Activated naive CD4-positive, alpha-beta T cell treated with anti-CD3 and anti-CD28 coated beads for 36 hours (primary cell): ENCODE measurements at places on chromosomes 2 and 18. TPM values are rescaled to one million over a fixed set of nuclear protein-coding genes. Genes with fewer than 3 reads are reported as not detected.

Gene GKN1
- not detected for total RNA-seq

Gene DHRS9
- total RNA-seq = 2.0 TPM

Gene UGT1A4
- total RNA-seq = not detected

Gene REG3A
- not detected for total RNA-seq

Gene CENPO
- 38.5 TPM for total RNA-seq

DNA sequence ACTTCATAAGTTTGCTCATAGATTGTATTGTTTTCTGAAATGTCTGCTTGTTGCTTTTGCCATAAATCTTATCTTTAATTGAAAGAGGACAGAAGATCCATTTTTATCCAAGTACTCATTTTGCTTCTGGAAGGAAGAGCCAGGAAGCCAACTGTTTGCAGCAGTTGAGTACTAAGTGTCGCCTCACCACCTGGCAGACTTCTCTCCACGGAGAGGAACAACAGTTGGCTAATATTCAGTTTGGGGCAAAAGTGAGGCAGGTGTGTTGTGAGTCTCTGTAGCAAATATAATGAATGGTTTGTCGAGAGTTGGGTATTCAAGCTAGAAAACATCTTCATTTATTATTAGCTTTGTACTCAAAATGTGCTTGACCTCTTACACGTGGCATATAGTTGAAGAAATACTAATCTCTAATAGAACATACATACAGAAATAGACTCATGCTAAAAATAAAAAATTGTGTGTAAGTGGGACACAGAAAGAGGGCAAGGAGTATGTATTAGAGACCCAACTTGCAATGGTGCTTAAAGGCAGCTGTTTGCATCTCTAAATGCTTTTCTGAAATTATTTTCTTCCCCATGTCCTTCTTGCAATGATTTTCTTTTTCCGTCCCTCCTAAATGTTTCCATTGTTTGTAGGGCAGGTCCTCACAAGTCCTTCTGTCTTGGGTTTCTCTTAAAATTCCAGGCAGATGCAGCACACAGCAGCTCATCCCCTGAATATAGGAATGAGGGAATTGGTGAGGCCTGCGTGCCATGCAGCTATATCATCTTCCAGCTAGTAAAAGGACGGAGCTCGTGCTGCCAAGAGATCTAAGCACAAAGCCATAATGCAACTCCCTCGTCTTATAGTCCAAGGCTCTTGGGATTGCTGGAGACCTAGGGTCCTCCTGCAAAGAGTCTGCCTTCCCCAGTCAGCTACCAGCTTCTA, 44.8 kb upstream of the MAP3K20 start:
- DNase-seq = no peak

DNA sequence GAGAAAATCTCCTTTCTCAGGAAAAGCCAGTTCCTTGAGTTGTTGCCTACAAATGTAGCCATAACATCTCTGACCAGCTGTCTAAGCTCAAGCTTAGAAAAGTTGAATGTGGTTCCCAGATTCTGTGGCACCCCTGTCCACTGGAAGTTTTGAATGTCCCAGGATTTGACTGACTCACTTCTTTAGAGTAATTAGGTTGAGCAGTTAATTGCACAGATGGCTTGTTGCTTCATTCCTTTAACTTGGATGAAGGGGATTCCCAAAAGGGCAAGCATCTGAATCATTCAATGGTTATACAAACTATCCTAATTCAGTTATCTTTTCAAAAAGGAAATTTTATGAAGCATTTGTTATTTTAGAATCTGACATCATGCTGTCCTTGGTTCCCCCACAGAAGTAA, 374.7 kb downstream of the LNPK start:
- no peak for DNase-seq

DNA sequence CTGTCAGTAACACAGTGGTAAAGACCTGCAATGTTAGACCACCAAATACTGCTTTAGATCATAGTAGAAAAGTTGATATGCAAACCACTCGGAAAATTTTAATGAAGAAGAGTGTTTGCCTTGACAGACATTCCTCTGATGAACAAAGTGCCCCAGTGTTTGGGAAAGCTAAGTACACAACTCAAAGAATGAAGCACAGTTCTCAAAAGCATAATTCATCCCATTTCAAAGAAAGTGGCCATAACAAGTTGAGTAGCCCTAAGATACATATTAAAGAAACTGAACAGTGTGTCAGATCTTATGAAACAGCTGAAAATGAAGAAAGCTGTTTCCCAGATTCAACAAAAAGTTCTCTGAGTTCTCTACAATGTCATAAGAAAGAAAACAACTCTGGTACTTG, 27.5 kb downstream of the GEN1 start:
- no peak for DNase-seq

- DNase-seq = no peak
These were observed 11.0 kb downstream of the TTN start for GRCh38 chr2:178796079-178796677.

- no peak for DNase-seq
These were observed 33.3 kb upstream of the CABLES1 start for GRCh38 chr18:23101861-23102432.

DNA sequence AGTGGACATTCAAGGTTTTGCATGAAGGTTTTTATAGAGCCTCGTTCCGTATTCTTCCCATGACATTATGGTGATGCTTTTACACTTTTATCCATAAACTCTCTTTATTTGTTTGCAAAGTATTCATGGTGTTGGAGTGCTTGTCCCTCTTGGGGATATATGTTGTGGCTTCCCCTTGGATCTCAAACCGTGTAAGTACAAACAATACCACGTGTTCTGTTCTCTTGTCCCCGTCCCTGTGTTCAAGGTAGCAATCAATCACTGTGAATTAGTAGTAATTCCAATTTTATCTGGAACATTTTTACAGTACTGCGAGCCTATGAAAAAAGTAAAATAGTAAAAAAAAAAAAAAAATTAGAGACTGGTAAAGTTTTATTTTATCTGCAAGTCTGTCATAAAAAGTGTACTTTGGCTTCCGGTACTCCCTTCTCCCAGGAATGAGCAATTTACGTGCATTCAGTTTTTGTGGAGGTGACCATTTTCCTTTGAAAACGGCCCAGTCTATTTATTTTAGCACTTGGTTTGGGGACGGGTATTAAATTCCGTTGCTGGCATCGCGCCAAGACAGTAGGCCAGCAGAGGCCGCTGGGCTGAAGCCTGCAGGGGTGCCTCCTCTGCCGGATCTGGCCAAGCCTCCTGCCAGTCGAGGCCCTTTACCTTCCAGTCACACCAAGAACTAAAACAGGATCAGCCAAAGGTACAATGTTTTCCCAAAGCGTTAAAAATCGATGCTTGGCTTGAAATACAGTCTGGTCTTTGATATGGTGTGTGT, 175.7 kb downstream of the SOCS6 start:
- DNase-seq = peak; percentile 50

DNA sequence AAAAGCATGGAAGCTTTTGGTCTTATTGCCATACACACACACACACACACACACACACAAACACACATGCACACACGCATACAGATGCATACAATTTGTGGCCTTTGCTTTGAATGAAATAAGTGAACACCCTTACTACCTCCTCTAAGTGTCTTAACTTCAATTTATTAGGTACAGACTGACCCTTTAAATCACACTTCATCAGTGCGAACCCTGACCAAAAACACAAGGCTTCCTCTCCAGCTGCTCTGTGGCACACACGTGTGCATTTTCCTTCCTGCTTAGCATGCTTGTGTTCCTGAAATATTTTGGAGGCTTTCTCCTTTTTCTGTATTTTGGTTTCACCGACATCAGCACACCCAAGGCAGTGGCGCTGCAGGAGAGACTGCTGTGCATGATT, 96.0 kb downstream of the CNTNAP5 start:
- no peak for DNase-seq

DNA sequence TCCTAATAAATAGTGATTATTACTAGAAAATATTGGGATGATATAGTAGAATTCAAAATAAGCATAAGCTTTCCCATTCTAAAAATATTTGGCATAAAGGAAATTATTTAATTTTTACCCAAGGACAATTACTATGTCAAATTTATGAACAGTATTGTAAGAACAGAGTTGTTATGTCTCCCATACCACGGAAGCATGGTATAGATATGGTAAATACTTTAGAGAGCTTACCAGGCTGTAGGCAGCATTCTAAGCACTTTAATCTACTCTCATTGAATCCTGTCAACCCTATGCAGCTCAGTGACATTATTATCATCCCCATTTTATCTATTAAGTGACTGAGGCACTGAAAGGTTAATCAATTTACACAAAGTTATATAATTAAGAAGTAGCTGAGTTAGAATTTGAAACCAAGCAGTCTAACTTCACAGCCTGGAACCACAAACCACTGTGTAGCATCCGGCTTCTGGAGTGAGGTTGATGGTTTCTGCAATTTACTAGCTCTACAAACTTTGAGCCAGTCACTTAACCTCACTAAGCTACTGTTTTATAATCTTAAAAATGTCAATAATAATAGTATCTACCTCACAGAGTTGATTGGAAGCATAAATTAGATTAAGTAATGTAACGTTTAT, 323.7 kb downstream of the ARHGAP15 start:
- peak; percentile 54 for DNase-seq

DNA sequence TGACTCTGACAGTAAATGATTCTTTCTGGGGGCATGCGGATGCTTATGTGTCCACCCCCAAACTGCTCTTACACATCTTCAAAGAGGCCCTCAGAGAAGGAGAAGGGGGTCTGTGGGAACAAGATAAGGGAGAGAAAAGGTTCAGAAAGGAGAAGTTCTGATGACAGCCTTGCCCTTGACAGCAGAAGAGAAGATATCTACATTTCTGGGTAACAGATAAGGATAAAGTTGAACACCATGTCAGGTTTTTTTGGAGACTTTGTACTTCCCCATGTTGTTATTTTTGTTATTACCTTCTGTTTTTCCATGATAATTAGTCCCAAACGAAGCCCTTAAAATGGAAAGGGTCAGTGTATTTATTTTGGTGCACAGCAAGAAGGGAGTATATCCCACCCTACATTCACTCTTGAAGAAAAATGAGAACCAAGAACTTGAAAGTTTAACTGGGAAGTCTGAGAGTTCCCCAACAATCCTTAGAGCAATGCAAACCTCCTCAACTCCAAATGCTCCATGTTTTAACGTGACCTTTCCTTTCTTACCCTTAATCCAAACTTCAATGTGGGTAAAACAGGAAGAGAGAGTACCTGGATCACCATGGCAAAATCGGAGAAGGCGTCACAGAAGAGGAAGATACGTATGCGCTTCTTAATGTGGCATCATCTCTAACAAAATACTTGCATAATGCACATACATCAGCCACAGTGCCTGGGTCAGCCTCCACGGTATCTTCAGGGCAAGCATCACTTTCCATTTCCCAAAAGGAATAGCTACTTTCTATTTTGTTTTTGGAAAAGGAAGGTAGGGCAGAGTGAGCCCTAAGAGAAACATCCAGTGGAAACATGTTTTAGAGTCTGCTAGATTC, 264.6 kb upstream of the STON1 start:
- DNase-seq = no peak

DNA sequence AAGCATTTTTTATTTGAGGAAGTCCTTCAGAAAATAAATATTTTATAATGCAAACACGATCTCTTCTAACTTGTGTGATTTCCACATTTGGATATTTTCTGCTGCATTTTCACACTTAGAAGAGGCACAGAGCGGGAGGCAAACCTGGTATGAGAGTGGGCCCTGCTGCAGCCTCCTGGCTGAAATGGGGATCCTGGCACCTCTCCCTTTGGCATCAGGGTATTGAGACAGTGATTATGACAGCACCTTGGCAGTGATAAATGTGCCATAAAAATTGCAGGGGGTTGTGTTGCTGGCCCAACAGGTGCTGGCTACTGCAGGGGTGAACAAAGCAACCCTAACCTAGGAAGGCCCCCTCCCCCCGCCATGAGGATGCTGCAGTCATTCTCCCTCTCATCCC, 128.6 kb downstream of the TSN start:
- DNase-seq = no peak

- DNase-seq = peak; percentile 5
These were observed 552.8 kb upstream of the PKDCC start for GRCh38 chr2:41495050-41495449.

- no peak for DNase-seq
These were observed 2.1 kb downstream of the HAT1 start for GRCh38 chr2:171924170-171924942.

DNA sequence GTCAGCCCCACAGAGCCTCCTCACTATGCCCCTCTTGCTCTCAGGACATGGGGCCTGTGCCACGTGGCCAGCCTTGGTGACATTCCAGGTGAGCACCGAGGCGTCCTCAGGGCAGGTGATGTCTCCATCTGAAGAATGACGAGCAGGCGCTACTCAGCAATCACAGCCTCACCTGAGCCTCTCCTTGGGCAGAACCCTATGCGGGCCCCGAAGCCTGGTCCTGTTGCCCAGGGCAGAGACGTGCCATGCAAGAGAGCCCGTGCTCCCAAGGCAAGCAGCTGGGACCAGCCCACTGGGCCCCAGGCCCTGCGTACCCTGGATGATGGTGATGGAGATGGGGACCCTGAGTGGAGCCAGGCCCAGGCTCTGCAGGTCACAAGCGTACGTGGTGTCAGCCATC, 32.5 kb upstream of the SELENOI start:
- DNase-seq = no peak

DNA sequence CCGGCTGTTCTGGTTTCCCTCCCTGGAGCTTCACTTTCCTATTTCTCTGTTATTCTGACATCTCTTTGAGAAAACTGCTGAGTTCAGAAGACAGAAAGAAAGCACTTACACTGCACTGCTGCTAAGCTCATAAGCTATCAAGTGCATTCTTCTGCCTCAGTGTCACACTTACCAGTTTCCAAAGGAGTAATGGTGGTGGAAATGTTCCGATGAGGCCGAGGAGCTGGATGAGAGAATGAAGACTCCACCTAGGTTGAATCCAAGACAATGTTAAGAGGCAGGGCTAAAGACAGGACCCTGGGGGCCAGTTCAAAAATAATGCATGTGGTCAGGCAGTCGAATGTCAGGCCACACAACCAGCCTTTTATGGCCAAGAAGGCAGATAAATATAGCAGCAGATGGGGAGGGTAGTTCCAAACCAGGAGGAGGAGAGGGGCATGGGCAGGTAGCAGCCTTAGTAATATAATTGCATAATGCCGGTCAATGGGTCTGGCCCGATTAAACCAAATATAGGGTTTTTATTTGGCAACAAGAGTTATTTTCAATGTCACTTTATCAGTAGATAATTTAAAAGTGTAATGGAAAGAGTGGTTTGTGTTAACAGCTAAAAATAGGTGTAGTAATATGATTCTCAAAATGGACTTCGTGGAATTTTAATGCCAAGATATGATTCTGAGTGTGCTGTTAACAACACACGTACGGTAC, at the start of gene MYOM1:
TSS of gene MYOM1 (minus strand) at position 338 of the 705 bp plus-strand sequence. CDS start 4,745 bp downstream, outside the sequence.
- DNase-seq = no peak

DNA sequence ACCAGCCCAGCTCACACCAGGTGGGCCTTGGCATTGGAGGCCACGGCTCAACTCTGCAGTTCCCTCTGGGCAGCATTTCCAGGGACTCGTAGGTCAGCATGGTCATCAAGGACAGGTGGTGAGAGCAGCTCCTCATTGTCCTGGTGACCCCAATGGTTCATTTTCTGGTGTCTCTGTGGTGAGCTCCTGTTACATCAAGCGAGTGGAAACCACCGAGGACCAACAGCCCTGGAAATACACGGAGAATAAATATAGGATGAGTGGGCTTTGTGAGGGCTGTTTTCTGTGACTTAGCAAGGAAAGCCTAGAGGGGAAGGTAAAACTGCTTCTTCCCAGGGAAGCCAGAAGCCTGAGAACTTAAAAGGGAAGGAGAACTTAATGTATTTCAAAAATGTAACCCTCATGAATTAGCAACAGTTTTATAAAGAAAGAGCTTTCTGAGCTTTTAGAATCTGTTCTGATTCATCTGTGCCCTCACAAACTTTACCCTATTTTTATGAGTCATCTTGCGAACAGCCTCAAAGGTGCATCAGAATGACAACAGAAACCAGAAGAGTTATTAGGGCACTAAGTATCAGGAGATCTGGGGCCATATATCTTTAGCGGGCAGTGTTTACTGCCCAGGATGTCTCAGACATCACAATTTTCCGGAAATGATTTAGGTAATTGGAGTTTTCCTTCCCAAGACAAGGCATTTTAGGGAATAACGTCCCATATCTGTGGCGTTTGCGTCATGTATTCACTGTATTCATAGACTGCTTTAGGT, 18.7 kb downstream of the C2orf92 start:
- DNase-seq = no peak
